ENCODE measurements at places on chromosomes 4 and X.

GRCh38 chrX:44332437-44332836 lies 11.0 kb downstream of the EFHC2 start:
- DNase-seq, result no peak

- DNase-seq, result no peak
Observed at GRCh38 chrX:23790155-23790497, 7.2 kb downstream of the SAT1 start.

DNA sequence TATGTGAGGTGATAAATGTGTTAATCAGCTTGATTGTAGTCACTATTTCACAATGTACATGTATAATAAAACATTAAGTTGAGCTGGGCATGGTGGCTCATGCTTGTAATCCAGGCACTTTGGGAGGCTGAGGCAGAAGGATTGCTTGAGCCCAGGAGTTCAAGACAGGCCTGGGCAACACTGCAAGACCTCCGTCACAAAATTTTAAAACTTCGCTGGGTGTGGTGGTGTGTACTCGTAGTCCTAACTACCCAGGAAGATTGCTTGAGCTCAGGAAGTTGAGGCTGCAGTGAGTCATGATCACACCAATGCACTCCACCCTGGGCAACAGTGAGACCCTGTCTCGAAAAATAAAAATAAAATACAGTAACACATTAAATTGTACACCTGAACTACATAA lies 20.1 kb downstream of the LYAR start:
- no peak for DNase-seq

GRCh38 chrX:150544835-150545770 lies 23.3 kb upstream of the MTM1 start:
- DNase-seq, result no peak

DNA sequence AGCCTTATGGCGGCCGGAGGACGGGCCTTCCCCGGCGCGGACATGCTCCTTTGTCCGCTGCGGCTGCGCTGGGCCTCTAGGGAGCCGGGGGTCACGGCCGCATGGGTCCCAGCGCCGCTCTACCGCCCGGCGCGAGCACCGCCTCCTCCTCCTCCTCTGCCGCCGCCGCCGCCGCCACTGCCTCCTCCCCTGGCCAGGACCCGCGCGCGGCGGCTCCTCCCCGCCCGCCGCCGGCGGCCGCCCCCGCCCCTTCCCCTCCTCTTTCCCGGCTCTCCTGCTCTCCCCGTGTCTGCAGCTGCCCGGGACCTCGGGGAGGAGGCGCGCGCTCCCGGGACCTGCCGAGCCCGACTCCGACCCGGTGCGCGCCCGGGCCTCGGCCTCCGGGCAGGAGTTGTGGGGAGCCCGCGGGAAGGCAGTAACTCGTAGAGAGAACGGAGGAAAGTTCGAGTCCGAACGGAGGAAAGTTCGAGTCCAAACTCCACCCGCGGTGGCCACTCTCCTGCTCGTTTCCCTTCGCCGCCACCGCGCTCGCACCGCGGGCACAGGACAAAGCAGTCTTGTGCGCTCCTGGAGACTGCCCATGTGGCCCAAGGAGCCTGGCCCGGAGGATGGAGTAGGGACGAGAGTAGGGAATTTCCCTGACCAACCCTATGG lies at the start of gene ADGRA3:
ADGRA3 (minus strand) TSS at position 179 of the 654 bp plus-strand sequence. CDS start 282 bp downstream, outside the sequence.
- DNase-seq, result peak; percentile 4

DNA sequence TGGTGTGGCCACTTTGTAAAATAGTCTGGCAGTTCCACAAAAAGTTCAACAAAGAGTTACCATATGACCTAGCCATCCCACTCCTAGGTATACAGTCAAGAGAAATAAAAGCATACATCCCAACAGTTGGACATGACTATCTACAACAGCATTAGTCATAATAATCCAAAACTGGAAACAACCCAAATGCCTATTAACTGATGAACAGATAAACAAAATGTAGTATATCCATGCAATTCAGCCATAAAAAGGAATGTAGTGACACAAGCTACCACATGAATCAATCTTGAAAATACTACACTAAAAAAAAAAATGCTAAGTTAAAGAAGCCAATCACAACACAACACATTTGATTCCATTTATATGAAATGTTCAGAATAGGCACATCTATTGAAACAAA lies 16.1 kb downstream of the MED14 start:
- no peak for DNase-seq

- no peak for DNase-seq
Observed at GRCh38 chr4:186606591-186606992, 51.2 kb upstream of the MTNR1A start.

DNA sequence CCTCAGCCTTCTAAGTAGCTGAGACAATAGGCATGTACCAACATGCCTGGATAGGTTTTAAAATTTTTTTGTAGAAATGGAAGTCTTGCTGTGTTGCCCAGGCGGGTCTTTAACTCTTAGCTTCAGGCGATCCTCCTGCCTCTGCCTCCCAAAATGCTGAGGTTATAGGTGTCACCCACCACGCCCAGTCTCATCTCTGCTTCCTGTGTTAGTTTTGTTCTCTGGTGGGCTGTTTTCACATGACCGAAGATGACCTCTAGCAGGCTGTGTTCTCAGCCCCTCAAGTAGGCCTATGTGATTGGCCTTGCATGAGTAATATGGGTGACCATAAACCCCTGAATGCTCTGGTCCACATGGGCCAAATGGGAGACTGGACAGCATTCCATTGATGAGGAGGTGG lies 56.8 kb upstream of the MSANTD1 start:
- no peak for DNase-seq

GRCh38 chr4:102535398-102536082 lies 34.4 kb downstream of the NFKB1 start:
- no peak for DNase-seq

DNA sequence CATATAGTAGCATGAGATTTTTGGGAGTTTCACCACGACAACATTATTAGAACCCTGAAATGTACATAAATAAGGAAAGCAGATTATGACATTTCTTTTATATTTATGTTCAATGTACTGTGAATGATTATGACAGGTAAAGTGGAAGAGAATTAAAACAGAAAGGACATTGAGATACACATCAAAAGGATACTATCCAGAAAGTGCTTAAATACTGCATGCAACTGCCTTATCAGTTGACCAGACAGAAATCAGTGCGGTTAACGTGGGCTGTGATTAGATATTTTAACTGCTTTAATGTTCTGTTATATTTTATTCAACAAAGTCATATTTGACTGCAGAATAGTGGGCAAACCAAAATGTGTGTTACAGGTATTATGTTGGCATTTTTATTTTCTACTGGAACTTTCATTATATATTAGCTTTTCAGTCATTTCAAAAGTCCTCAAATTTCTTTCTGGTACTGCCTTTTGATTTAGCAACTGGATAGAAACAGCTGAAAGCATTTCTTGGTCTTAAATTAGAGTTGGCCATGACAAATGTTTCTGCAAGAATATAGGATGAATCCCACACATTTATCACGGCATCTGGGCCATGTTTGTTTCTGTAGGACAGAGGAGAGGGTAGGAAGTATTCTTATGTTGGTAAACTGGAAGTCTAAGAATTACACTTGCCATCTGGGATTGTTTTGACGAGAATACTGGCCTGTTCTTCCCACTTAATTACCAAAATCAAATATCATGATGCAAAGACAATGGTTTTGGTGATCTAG lies 255.2 kb downstream of the SLC39A8 start:
- DNase-seq, result no peak

DNA sequence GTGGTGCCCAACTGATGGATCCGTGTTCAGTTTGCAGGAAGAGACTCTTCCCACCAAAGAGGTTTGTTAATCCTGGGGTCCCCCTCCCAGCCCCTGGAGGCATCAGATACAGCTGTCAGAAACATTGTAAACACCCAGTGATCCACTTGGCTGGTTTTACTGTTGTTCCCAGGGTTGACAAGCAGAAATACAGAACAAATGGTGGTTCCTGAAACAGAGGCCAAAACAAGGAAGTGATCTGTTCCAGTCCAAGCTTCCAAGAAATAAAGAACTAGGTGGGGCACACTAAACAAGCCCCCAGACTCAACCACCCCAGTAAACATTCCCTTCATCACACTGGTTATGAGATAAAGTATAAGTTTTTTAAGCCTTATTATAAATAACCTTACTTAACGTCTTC lies 1.4 kb downstream of the TMLHE start:
- DNase-seq, result no peak

- no peak for DNase-seq
Observed at GRCh38 chr4:6924361-6924779, 14.7 kb downstream of the TBC1D14 start.

- no peak for DNase-seq
Observed at GRCh38 chr4:52823702-52824092, 38.4 kb upstream of the RASL11B start.

- DNase-seq, result no peak
Observed at GRCh38 chr4:630656-631055, 5.3 kb downstream of the PDE6B start.

DNA sequence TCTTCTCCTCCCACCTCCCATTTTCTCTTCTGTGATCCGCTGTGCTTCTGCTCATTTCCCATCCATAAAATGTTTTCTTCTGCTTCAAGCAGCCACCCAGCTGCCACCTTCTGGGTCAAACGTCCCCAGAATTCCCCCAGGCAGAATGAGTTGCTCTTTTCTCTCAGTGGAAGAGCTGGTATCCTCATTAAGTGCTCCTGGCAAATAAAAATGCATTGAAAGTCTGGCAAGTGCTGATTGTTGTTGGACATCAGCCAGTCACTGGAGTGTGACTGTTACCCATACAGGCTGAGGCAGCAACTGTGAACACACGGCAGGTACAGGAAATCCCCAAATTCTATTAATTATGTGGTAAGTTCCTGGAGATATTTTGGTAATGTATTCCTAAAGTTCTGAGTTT lies 52.6 kb downstream of the LIMCH1 start:
- no peak for DNase-seq

- DNase-seq, result no peak
Observed at GRCh38 chr4:8603931-8604330, 11.4 kb downstream of the CPZ start.

DNA sequence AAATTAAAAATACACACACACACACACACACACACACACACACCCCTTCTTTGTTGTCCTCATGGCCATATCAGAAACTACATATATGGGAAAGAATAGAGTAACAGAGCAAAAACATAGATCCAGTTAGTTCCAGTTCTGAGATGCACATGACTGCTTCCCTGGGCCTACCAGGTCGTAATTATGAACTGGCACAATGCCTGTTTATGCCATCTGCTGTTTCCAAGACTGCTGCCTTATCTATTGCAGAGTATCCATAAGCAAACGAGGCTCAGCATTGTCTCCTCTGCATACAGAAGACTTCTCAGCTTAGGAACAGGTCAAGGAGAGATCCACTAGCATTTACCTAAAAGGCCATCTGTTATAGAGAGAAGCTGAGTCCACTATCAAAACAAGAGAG lies 789.0 kb downstream of the TECRL start:
- DNase-seq, result no peak

GRCh38 chrX:38175139-38175538 lies 45.5 kb downstream of the SRPX start:
- DNase-seq, result no peak

- no peak for DNase-seq
Observed at GRCh38 chrX:67613366-67613765, 69.5 kb downstream of the AR start.

DNA sequence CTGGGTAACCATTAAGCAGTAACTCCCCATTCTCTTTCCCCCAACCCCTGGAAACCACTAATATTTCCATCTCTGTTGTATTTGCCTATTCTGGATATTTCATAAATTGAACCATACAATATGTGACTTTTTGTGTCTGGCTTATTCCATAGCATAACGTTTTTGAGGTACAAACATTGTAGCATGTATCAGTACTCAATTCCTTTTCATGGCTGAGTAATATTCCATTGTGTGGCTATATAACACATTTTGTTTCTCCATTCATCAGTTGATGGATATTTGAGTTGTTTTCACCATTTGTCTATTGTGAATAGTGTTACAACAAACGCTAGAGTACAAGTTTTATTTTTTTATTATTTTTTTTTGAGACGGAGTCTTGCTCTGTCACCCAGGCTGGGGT lies 55.0 kb upstream of the MORC4 start:
- no peak for DNase-seq

DNA sequence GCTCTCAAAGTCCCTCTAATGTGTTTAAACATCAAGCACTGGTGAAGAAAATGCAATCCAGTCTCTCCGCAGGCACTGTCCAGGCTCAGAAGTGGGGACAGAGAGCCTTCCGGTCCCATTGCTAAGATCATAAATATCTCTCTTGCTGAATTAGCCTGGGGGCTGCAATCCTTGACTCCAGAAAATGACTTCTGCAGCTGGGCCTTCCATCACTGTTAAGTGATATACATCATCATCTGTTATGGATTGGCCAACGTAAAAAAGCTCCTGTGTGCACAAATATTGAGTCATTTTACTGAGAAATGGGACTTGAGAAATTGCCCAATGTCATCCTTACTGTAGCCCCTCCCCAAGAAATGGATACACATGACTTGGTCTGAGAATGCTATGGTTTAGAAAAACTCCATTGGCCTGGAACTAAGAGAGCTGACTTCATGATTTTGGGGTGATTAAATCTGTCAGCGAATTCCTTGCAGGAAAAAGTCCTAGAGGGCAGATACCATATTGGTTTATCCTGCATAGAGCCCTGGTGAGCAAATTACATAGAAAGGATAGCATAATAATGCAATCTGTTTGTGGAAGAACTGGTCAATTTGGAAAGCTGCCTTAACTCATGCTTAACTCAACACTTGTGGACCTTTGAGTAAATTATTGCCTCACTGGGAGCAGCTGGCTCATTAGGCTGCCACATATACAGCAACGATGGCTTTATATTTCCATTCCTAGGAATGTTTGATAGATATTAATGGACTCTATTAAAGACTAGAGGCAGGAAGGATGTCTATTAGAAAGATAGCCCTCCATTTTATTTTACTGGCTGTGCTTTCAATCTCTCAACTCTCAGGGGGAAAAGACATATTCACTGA lies 346.1 kb downstream of the GBA3 start:
- no peak for DNase-seq

DNA sequence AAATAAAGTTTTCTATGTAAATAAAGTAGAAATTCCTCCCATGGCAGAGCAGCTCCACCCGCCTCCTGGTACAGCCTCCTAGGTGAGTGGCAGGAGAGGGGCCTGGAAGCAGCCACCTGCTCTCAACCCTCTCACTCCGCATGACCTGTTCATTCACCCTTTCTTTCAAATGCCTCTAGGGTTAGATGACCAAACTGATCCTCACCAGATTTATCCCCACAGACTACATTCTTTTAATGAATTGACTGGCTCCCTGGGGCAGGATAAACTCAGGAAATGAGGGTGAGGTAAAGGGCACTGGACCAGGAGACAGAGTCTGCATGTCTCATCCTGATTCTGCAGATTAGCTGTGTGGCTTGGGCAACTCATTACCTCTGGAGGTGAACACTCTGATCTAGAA lies 32.6 kb upstream of the NKX6-1 start:
- no peak for DNase-seq

GRCh38 chrX:106170318-106170717 lies 2.2 kb downstream of the PWWP3B start:
- DNase-seq, result no peak

DNA sequence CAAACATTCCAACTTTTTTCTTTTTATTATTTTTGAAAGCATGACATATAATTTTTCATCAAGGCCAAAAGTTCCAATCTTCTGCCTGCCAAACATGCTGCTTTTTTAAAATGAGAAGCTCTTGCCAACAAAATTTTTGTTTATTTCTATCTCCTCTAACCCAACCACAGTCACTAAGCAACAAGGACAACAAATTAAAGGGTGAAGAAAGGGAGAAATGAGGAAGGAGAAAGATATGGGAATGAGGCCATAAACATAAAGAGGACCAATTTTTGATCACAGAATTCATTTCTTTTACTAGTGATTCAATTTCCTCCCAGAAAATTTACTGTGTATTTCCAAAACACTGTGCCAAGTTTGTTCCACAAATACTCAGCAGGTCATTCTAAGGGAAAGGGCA lies 537.0 kb upstream of the DIAPH2 start:
- DNase-seq, result no peak

GRCh38 chr4:57689693-57690205 lies 579.6 kb upstream of the IGFBP7 start:
- DNase-seq, result no peak
